ENCODE measurements at places on chromosomes 1 and 21. TPM values are rescaled to one million over a fixed set of nuclear protein-coding genes. Genes with fewer than 3 reads are reported as not detected.

S100A6 gene
- total RNA-seq = 177 TPM

TRNP1 gene
- under 0.01 TPM for total RNA-seq

GPR37L1 gene
- total RNA-seq = under 0.01 TPM

BRDT gene
- total RNA-seq = not detected

SLC35F3 gene
- total RNA-seq = under 0.01 TPM

DNAJC6 gene
- total RNA-seq = 19.7 TPM

SPATA17 gene
- total RNA-seq = under 0.01 TPM

FAM78B gene
- total RNA-seq = 0.27 TPM

PRELP gene
- under 0.01 TPM for total RNA-seq

CIART gene
- 0.27 TPM for total RNA-seq

AMY2B gene
- total RNA-seq = 7.3 TPM

LEMD1 gene
- not detected for total RNA-seq

CHIA gene
- total RNA-seq = not detected

TRIM17 gene
- 0.27 TPM for total RNA-seq

IGSF3 gene
- 0.27 TPM for total RNA-seq

ANGPTL1 gene
- total RNA-seq = not detected

GUCA2A gene
- total RNA-seq = not detected

NOC2L gene
- total RNA-seq = 68.1 TPM

LRRC38 gene
- total RNA-seq = 0.27 TPM

OVAAL gene
- not detected for total RNA-seq

OR2G6 gene
- not detected for total RNA-seq

TSPEAR gene
- total RNA-seq = not detected

FTCD gene
- total RNA-seq = 0.54 TPM

PATJ gene
- 4.6 TPM for total RNA-seq

MYOM3 gene
- not detected for total RNA-seq

ITLN2 gene
- not detected for total RNA-seq

CHAF1B gene
- total RNA-seq = 2.4 TPM

TFF2 gene
- not detected for total RNA-seq

POGK gene
- total RNA-seq = 24.5 TPM

FCRL6 gene
- total RNA-seq = under 0.01 TPM

KCNT2 gene
- 0.27 TPM for total RNA-seq

ANKRD35 gene
- 0.27 TPM for total RNA-seq

MAGOH gene
- total RNA-seq = 9.7 TPM

KCNN3 gene
- total RNA-seq = under 0.01 TPM

Measured in hematopoietic multipotent progenitor cell (in vitro differentiated cells).